HepG2 (cell line): ENCODE measurements at places on chromosomes 5 and 9. TPM values are rescaled to one million over a fixed set of nuclear protein-coding genes. Genes with fewer than 3 reads are reported as not detected.

Gene SLF1
- 1.5 and 2.1 TPM in 2 replicates for polyA plus RNA-seq

Gene FOXD4
- 0.15 and 0.21 TPM in 2 replicates for polyA plus RNA-seq

DNA sequence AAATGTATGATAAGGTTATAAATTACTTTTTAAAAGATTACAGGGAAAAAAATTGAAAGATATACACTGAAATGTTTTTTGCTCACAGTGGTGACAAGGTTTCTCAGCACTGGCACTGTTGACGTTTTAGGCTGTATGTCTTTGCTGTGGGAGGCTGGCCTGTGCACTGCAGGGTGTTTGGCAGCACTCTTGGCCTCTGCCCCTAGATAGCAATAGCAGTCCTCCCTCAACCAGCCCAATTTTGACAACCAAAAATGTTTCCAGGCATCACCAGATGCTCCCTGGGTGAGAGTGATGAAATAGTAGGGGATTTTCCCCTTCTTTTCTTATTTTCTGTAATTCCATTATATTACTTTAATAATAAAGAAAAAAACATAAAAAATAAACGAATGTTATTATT lies 3.3 kb downstream of the CD274 start:
- DNase-seq: no peak

DNA sequence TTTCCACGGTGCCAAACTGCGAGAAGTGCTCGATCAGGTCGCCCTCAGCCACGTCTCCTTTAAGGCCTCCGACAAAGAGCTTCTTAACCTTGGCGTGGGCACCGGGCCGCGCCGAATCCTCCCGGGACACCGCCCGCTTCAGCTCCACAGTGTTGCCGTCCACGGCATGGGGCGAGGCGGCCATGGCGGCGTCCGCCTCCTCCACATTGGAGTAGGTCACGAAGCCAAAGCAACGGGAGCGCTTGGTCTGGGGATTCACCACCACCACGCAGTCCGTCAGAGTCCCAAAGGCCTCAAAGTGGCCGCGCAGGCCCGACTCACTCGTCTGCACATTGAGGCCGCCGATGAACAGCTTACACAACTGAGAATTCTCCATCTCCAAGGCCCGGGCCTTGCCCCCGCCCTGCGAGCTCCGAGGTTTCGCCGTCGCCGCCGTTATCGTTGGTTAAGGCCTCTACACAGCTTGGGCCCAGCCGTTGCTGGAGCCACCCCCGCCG lies 424 bp downstream of the HNRNPA0 start:
- DNase-seq: no peak

DNA sequence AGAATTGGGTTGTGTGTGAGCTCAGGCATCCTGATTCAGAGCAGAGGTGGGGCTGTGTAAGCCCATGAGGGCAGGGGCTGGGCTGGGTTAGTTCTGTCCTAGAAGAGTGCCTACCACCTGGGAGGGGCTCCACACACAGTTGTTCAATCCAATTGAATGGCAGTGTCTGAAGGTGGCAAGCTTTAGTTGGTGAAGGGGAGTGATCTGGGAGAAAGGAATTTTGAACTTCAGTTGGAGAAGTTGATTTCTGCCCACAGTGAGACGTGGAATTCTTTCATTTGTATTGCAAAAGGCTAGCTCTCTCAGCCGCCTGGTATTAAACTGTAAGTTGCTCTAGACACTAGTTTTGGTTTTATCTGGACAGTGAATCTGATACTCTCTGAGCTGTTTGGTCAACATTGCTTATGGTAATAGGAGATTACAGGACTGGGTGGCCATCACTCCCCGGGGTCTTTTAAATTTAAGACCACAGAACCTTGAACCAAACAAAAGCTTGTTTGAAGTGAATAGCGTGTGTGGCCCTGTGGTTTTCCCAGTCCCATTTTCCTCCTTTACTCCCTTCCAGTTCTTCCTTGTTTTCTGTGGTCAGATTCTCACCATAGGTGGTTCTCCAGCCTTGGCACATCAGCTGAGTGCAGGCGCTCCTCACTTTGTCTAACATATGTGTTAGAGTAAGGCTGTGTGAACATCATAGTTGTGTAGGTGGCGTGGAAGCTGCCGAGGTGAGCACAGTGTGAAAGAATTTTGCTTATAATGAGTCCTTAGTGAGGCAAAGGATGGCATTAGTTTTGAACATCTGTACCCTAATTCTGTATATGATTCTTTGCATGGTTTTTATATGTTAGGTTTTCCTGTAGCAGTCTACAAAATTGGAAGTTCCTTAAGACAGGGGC lies 78.0 kb downstream of the ARHGAP26 start:
- DNase-seq: no peak
